Fibroblast of skin of left biceps (primary cell): ENCODE measurements at places on chromosomes 16 and 17.

GRCh38 chr16:89386306-89387185 is 103.8 kb downstream of the ANKRD11 start:
- DNase-seq, result no peak

DNA sequence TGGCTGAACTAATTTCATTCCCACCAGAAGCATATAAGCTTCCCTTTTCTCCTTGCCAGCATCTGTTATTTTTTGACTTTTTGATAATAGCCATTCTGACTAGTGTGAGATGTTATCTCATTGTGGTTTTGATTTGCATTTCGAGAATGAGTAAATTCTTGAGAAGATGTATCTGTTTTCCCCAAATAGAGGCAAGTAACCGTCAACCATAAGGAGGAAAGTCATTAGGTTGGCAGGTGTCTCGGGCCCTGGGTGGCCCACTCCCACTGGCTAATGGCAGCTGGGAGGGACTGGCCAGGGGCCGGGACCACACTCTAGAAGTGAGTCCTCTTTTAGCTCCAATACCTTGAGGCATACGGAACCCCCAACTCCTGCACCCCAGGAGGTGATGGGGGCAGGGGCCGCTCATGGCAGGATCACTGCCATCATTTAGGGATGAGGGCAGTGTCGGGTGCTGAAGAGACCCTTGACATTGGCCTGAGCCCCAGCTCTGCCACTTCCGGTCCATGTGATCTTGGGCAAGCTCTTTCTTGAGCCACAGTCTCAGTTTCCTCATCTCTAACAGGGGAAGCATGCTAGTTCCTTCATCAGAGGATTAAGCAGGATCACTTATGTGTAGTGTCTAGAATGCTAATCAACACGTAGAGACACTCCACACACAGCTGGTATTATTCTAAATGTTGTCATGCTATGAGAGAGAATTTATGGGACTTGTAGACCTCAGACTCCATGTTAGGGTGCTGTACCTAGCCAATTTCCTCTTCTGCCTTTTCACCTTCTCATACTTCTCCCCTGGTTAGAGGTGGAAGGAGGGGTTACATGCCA is 44.3 kb downstream of the RGS9 start:
- no peak for DNase-seq

DNA sequence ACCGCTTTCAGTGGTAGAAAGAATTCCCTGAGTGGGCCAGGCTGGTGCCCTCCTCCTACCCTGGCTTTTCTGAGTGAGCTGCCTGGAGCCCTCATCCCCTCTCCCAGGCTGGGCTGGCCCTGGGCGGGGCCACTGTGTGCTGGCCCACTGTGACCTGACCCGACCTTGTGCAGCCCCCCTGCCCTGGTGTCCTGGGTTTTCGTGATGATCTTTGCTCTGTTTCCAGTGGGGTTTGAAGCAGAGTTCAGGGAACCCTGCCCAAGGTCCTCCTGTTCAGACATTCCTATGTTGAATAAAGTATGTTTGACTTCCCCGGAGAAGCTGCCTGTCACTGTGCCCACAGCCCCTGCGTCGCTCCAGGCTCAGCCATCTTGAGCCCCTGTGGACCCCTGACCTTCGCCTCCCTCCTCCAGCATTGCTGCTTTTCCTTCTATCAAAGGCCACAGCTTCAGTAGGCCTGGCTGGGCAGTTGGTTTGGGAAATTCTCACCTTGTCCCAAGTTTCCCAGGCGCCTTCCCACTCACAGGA is 13.7 kb upstream of the NAGLU start:
- no peak for DNase-seq

GRCh38 chr17:66713533-66714042 is 121.3 kb upstream of the CACNG5 start:
- no peak for DNase-seq

- DNase-seq, result no peak
These were observed 107.9 kb downstream of the SMG6 start for GRCh38 chr17:2195729-2196128.

- DNase-seq, result no peak
These were observed 7.5 kb upstream of the CCL1 start for GRCh38 chr17:34370376-34370996.

DNA sequence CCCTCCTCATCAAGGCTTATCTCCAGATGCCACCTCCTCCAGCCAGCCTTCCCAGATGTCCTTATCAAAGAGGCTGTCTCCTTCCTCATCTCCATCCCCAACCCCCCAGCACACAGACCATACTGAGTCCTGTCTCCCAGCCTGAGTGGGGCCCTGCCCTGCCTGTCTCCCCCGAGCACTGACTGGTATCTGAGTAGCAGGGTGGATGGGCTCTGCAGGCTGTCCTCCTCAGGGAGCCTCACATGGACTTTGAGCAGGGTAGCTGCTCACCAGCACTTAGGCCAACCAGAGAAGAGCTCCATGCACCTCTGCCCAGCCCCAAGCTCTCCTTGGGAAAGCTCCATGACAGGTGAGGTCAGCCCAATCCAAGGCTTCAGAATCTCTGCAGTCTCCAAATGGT is 20.0 kb upstream of the ITGA3 start:
- no peak for DNase-seq

GRCh38 chr16:67516296-67517154 is 12.1 kb upstream of the RIPOR1 start:
- DNase-seq, result peak; percentile 41

DNA sequence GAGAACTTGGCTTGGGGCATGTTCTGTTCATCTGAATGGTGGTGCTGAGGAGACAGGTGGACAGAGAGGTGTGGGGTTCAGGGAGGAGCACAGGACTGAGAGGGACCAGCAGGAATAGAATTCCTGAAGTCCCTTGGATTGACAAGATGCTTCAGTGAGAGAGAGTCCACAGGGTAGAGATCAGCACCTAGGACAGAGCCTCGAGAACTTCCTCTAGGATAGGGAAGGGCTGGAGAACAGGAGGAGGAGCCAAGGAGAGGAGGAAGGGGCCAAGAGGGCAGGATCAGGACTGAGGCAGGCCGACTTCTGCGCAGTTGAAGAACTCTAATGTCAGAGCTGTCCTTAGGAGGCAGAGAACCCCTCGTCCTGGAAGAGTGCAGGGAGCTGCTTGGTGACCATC is 138.4 kb downstream of the PRKCB start:
- no peak for DNase-seq

GRCh38 chr16:4386451-4386805 is 14.8 kb downstream of the VASN start:
- no peak for DNase-seq

- DNase-seq, result no peak
These were observed 61.0 kb upstream of the DNAJA2 start for GRCh38 chr16:47034455-47034854.

- no peak for DNase-seq
These were observed 44.3 kb downstream of the WNT3 start for GRCh38 chr17:46774108-46774737.

DNA sequence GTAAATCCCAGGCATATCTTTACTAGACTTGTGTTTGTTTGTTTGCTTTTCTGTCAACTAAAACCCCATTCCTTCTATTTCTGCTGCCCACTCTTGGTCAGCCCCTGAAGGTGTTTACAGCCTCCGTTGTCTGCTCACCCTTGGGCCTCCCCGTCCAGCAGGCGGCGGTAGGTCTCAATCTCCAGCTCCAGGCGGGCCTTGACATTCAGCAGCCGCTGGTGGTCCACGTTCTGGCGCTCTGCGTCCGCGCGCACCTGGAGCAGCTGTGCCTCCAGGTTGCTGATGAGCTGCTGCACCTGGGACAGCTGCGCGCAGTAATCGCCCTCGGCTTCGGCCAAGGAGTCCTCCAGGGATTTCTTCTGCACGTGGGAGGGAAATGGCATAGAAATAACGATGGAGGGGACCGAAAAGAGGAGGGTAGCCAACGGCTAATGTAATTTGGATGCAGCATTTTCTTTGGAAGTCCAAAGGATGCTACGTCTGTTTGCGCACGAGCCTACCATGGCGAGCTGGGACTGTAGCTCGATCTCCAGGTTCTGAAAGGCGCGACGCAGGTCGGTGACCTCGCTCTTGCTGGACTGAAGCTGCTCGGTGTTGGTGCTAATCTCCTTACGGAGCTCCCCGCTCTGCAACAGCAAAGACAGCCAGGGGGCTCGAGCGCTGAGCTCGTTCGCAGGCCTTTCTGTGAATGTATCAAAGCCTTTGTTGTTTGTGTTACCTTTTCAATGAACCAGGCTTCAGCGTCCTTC is 3.9 kb downstream of the KRT12 start:
- no peak for DNase-seq

- DNase-seq, result peak; percentile 68
These were observed 1.6 kb upstream of the LDAF1 start for GRCh38 chr16:21156767-21157467.

DNA sequence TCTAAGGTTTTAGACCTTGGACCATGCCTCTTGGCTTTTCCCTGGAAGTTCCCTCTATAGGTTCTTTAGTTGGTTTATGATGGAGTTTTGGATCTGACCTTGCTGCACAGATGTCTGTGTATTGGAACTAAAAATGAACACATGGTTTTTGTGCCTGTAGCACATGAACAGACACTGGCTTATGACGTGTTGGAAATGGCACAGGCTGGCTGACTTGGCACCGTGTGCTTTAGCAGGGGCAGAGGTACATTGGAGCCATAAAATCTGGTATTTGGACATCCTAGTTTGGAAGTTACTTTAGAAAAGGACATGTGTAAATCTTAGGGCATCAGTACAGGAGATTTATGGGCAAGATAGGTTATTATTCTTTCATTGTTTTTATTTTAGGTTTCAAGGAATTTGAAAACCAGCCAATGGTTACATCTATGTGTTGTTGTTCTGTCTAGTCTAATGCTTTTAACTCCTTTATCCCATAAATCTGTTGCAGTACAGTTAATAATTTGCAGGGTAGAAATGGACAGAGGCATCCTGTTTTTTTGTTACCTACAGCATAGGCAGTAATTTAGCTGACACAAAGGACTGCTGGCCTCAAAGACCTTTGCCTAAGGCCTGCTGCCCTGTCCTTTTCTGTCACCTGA is 6.0 kb downstream of the SOCS7 start:
- no peak for DNase-seq

- peak; percentile 57 for DNase-seq
These were observed 188.0 kb upstream of the TNRC6C start for GRCh38 chr17:77770331-77771105.

GRCh38 chr17:82737967-82738877 is 2.8 kb downstream of the FN3K start:
- no peak for DNase-seq

GRCh38 chr16:88505405-88506082 is 52.5 kb downstream of the ZFPM1 start:
- DNase-seq, result no peak

GRCh38 chr16:57991551-57992059 is 8.9 kb downstream of the ZNF319 start:
- DNase-seq, result no peak

- no peak for DNase-seq
These were observed 8.2 kb downstream of the USP22 start for GRCh38 chr17:21034340-21035235.

GRCh38 chr17:68600931-68601564 is at the start of gene FAM20A:
TSS of gene FAM20A (minus strand) at chr17:68601367. CDS start at chr17:68600666, 701 bp downstream.
- DNase-seq, result no peak

DNA sequence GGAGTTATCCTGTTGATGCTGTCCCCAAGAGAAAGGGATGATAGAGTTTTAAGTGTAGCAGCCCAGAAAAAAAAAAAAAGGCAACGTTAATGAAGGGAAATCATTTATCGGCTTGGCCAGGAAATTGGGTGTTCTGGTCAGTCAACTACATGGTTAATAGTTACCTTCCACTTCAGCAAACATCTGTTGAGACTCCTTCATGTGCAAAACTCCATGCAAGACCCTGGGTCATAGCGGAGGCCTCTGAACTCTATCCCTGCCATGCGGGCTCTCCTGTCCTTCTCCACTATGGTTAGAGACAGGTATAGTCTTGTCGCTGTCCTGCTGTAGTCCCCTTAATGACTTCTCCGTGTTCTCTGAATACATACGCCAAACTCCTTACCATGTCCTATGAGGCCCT is 3.5 kb upstream of the LYRM9 start:
- no peak for DNase-seq

GRCh38 chr16:86834451-86835035 is 256.2 kb downstream of the FOXL1 start:
- no peak for DNase-seq

DNA sequence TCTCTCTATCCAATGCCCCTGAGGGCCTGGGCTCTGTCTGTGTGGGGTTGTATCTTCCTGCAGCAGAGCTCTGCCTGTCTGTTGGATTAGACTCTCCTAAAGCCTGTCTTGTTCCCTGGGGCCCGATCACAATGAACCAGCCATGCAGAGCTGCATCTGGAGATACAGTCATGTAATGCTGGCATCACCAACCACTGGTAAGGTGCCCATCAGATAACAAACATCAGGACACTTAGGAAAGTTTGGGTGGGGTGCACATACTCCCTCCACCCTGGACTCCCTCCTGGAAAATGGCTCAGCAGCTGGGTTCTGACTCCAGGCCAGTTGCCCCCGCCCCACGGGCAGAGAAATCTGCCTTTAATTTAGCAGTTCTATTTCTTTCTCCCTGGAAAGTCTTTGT is 61.3 kb upstream of the BRD7 start:
- DNase-seq, result no peak

DNA sequence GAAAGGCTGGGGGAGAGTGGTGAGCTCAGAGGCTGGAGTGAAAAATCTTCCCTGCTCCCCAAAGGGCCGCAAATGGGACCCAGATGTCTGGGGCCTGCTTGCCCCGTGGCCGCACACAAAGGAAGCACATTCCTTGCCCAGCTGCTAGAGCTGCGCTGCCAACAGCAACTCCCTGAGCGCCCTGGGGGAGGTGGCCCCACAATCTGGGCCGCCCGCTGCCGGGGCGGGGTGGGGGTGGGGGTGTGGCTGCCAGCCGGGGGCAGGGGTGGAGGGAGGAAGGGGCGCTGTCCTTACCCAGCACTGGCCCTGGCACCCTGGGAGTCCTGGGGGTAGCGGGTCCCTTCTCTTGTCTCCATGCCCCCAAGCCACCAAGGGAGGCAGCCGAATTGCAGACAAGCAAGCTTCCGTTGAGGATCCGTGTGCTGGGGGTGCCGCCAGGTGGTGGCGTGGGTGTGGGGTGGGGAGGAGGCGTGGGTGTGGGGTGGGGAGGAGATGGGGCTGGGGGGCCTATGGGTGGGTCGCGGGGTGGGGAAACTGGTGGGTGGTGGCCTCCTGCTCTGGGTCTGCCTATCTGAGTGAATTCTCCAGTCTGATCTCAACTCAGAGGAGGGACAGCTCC is 48.4 kb upstream of the PABPN1L start:
- peak; percentile 62 for DNase-seq

- no peak for DNase-seq
These were observed 10.8 kb downstream of the CSNK2A2 start for GRCh38 chr16:58187092-58187491.

DNA sequence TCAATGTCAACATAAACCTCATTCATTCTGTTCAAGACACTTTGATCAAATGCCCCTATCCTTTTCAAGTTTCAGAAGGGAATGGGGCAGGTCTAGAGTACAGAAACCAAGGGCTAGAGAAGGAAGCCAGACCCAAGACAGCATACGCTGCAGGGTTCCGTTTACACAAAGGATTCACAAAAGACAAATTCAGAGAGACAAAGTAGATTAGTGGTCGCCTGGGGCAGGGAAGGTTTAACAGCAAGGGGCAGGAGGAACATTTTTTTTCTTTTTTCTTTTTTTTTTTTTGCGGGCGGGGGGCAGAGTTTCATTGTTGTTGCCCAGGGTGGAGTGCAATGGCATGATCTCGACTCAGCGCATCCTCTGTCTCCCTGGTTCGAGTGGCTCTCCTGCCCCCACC is 19.9 kb upstream of the TRAP1 start:
- DNase-seq, result no peak

- DNase-seq, result no peak
These were observed 24.5 kb upstream of the NKD1 start for GRCh38 chr16:50523710-50524109.
